ENCODE measurements at places on chromosomes 5 and 9.

DNA sequence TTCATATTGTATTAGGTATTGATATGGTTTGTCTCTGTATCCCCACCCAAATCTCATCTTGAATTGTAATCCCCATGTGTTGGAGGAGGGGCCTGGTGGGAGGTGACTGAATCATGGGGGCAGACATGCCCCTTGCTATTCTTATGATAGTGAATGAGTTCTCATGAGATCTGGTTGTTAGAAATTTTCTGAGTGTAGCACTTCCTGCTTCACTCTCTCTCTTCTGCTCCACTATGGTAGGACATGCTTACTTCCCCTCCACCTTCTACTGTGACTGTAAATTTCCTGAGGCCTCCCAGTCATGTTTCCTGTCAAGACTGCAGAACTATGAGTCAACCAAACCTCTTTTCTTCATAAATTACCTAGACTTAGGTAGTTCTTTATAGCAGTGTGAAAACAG is 187.4 kb upstream of the SLC24A2 start:
- no peak for DNase-seq

DNA sequence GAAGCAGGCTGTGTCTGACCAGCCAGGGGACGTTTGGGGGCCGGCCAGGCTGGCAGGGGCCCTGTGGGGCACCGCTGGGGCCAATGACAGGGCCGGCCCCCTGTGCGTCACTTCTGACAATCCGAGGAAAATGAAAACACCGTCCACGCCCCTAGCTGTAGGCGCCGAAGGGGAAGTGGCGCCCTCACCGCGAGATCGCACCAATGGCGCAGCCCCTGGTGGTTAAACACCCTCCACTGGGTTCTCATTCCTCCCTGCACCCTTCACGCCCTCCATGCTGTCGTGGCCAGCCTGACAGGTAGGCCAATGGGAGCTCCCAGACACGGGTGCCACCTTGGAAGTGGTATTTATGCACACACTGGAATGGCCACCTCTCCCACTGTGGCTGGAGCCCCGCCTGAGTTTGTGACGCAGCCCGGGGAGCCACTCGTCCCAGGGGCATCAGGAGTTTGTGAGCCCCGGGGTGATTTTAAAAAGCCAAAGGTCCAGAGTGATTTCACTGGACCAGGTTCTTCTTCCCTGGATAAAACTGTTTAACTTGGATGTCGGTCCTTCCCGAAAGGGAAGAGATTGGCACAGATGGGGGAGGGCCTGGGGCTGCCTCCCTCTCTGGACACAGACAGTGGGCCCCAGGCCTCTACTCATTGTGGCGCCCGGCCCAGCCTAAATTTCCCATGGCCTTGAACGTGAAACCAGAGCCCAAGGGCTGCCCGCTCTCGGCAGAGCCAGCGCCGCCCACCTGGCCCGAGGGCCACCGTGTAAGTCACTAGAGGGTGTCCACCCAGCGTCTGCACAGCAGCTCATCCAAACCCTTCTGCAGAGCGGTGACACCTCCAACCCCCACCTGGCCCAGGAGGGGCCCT is 49.7 kb downstream of the NKD2 start:
- DNase-seq, result no peak

DNA sequence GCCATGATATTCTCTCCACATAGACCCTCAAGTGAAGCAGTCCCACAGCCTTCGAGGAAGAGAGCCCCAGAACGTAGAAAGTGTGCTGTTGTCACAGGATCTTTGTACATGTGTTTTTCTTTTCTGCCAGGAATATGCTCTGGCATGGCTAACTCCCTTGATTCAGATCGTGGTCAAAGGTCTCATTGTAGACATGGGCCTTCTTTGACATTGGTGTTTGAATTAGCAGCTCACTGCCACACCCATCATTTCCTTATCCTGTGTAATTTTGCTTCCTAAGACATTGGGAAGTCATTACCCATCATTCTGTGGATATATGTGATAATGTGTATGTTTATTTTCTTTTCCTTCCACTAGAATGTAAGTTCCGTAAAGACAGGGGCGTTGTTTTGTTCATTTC is 25.5 kb downstream of the MTRR start:
- no peak for DNase-seq

- DNase-seq, result no peak
These were observed 6.4 kb upstream of the ATOX1 start for GRCh38 chr5:151764801-151765200.

GRCh38 chr5:123116058-123116457 is 27.0 kb downstream of the PRDM6 start:
- DNase-seq, result no peak

DNA sequence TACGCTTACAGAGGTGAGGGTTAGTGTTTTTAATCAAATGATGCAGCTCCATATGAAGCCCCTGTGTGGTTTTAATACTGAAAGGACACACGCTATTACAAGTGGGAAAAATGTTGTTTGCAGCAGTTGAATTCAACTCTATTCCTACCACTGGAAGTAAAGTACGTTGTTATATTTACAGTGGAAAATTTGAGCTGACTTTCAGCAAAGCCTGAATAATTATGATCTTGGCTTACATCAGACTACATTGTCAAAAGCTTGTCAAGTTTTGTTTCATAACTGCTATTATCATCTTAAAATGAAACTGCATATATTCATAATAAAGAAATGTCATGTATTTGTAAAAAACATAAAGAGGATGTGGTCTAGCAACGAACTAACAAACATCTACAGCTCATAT is 818.5 kb downstream of the SEMA5A start:
- no peak for DNase-seq
